ENCODE measurements at places on chromosomes 1 and 21. TPM values are rescaled to one million over a fixed set of nuclear protein-coding genes. Genes with fewer than 3 reads are reported as not detected.

DNA sequence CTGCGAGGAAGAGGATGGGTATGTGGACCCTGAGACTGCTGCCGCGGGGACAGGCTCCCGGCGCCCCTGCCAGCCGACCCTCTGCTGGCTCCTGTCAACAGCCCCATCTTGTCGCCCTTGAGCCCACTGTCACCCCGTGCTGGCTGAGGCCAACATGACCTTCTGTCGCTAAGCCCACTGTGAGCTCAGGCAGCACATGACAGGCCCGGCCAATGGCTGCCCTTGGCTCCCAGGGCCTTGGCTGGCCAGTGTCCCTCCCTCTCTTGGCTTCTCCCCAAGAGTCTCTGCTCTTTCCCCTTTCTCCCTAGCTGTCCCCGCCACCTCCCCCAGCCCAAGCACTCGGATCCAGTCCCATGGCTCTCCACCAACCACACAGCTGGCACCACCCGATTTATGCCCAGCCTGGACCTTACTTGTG, 3.5 kb downstream of the PEX10 start:
- DNase-seq = no peak

DNA sequence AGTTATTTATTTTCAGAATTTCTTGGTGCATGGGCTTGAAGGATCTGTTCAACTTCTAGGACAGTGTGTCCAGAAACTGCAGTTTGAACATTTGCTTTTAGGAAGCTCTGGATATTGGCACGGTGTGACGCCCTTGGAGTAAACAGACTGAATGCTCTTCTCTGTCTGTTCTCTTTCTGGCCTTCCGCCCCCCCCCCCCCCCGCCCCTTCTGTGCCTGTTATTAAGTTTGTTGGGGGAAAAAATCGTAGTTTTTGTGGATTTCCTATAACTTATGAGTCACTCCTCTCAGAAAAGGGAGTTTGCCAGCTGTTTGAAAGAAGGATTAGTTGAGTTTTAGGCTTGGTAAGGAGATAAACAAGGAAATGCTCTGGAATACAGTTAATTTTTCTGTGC, 1.2 kb downstream of the KCTD3 start:
- no peak for DNase-seq

DNA sequence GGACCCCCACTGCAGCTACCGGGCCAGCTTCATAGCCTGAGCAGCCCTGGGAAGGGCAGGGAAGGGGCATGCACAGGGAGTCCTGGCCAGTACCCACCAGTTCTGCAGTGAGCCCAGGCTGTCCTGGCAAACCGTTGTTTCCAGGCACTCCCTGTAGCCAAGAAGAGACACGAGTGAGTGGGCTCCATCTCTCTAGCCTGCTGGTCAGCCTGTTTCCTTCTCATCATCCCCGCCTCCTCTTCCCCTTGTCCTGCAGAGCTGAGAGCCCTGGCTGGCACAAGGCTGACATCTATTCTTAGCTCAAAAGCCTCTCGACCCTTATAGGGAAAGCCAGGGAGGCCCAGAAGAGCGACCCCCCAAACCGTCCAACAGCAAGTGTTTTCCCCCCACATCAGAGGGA, 28.7 kb downstream of the COL16A1 start:
- no peak for DNase-seq

- DNase-seq = no peak
Observed at GRCh38 chr21:29213513-29214385, 83.3 kb downstream of the MAP3K7CL start.

GRCh38 chr1:243968413-243968812, 82.7 kb upstream of the ZBTB18 start:
- no peak for DNase-seq

GRCh38 chr1:221912230-221912629, 170.3 kb upstream of the DUSP10 start:
- DNase-seq = no peak

GRCh38 chr1:220123889-220124288, 30.0 kb downstream of the IARS2 start:
- DNase-seq = no peak

DNA sequence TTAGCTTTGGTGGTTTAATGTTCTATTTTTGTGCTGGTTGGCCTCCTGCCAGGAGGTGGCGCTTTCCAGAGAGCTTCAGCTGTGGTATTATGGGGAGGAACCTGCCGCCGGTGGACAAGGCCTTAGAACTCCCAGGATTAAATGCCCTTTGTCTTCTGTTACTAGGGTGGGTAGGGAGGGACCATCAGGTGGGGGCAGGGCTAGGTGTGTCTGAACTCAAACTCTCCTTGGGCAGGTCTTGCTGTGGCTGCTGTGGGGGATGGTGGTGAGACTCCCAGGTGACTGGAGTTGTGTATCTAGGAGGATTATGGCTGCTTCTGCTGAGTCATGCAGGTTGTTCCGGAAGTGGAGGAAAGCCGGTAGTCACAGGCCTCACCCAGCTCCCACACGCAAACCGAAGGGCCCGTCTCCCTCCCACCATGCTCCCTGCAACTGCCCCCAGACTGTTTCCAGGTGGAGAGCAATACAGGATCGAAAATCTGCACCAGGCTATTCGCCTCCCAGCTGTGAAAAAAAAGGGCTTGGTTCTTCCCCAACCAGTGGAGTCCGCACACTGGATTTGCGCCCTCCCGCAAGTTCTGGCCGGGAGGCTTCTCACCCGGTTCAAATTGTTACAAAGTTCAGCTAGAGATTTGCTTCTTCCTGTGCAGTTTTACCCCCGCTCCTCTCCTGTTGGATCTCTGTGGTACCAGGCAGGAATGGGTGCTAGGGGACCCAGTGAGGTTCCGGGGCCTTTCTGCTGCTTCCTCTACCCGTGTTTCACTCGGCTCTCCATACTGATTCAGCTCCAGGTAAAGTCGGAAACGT, 220.5 kb downstream of the CENPF start:
- DNase-seq = no peak

GRCh38 chr1:3673381-3674099, 21.2 kb downstream of the TP73 start:
- no peak for DNase-seq

- no peak for DNase-seq
Observed at GRCh38 chr1:70277875-70278274, 56.7 kb downstream of the SRSF11 start.

GRCh38 chr1:57887964-57888491, 464.2 kb upstream of the DAB1 start:
- no peak for DNase-seq

DNA sequence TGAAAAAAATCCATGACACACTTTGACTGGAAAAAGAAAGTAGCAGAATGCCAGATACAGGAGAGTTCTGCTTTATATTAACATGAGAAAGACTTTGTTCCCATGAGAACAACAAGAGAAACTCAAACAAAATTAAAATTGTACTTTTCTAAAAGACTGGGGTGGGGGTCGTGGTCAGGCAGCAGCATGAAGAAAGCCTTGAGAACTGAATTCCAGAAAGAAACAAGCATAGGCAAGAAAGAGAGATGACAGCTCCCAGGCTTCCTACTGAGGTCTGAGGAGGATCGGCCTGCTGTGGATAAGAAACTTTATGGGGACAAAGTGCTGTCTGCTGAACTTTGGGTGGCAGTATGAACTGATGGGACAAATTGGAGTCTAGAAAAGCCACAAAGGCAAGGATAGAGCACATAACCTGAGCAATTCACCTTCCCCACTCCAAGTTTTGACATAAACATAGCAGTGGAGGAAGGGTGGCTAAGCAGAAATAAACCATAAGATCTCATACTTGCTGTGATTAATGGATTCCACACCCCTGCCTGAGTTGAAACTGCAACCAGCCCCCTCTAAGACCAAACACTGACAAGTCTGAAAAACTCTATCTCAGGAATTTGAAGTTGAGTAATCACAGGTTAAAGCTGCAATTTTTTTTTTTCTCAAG, 43.7 kb downstream of the COL6A1 start:
- no peak for DNase-seq

GRCh38 chr1:13762642-13763041, 62.7 kb downstream of the PRDM2 start:
- no peak for DNase-seq

- DNase-seq = no peak
Observed at GRCh38 chr1:52239708-52240001, 97.8 kb downstream of the ZFYVE9 start.

DNA sequence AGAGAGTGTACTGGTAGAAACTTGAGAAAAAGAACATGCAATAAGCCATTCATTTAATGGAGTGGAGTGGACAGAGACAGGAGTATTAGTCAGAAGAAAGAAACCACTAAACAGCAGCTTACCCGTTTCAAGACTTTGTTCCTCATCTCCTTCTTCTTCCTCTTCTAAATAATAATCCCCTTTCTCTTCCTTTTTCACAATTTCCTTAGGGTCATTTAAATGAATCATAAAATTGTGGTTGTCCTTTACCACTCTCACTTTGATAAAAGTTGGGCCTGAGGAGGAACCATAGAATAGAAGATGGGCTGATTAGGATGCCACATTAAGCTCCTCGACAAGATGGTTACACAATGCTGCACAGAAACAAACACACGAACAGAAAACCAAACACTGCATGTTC, 109.6 kb downstream of the WDR3 start:
- DNase-seq = no peak

Gene ALG14
- total RNA-seq = 12.3 TPM

Gene KRTAP19-8
- not detected for total RNA-seq

Gene AK5
- 3.3 TPM for total RNA-seq

Gene RSRP1
- 99.4 TPM for total RNA-seq

Gene CHI3L1
- not detected for total RNA-seq

Measured in endothelial cell of umbilical vein (primary cell).